ENCODE measurements at places on chromosomes 1 and 21.

GRCh38 chr21:26512664-26513063, 60.4 kb downstream of the CYYR1 start:
- no peak for DNase-seq

GRCh38 chr1:188140958-188141357, 1312.2 kb downstream of the PLA2G4A start:
- no peak for DNase-seq

- DNase-seq: no peak
Measured at GRCh38 chr1:24100945-24101737, 10.8 kb downstream of the MYOM3 start.

DNA sequence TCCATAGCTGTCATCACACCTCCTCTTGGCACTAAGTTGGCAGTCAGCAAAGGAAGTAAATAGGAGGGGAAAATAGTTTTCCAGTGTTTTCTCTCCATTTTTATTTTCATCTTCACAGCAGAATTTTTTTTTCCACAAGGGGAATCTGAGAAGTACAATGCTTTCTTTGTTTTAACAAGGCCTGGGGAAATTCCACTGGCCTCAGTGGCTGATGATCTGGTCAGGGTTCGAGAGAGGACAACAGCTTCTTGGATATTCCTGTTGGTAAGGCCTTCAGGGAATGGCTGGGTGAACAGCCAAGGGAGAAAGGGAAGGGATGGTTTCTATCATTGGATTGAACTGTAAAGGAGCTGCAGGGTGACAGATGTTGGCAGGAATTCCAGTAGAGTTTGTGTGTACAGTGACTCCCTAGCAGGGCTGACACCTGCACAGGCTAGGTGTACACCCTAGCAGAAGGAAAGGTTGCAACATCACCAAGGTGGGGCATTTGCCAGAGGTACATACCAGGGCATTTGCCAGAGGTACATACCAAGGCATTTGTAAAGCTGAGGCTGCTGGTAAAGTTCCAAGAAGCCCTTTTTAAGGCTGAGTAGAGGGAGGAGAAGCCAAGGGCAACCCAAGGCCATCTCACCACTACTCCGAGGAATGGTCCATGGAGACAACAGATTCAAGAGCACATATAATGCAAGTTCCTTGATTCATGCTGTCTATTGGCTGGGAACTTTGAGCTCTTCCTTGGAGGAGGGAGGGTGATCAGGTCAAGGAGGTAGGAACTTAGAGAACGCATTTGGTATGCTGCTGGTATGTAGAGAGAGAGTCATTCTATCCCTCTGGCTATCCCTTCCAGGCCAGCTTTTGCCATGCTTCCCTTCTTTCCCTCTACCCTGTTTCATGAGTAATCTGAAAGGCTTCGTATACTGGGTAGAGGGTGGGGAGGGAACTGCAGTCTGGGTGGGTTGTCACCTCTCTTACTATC, 3.1 kb downstream of the GJA5 start:
- no peak for DNase-seq

DNA sequence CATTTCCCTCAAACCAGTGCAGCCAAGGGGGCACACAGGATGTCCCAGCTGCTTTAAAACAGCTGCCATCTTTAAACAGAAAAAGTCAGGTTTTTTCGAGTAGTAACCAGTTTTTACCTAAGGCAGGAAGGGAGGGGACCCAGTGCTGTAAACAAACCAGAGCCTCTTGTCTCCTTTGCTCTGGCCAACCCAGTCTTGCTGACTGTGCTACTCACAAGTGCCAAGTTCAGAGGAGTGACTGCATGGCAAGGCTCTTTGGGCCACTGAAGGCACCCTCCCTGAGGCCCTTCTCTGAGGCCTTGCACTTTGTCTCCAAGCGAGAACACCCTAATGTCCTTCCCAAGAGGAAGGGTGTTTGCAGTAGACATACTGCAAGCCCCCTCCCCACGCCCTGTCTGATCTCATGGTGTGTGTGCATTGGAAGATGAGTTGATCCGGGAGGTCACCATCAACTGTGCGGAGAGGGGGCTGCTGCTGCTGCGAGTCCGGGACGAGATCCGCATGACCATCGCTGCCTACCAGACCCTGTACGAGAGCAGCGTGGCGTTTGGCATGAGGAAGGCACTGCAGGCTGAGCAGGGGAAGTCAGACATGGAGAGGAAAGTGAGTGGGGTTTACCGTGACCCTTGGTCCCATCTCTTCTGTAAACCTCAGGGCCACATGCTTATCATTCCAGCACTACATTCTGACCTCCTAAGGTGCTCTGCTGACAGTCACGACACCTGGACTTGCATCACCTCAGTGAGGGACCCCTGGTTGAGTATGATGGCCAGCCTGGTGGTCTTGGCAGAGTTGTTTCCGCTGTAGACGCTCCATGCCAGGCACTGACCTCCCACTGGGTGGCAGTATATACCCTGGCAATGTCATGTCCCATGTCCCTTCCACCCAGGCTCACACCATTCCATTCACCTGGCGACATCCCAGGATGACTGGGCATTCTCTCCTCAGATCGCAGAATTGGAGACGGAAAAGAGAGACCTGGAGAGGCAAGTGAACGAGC, 4.7 kb downstream of the DNALI1 start:
- peak; percentile 55 for DNase-seq

GRCh38 chr1:217274416-217274815, 356.5 kb downstream of the GPATCH2 start:
- no peak for DNase-seq

- no peak for DNase-seq
Measured at GRCh38 chr1:236400061-236400603, 6.0 kb downstream of the EDARADD start.

- no peak for DNase-seq
Measured at GRCh38 chr1:167689567-167689920, 32.2 kb upstream of the MPZL1 start.

GRCh38 chr1:208835097-208835463, 590.9 kb upstream of the PLXNA2 start:
- no peak for DNase-seq

DNA sequence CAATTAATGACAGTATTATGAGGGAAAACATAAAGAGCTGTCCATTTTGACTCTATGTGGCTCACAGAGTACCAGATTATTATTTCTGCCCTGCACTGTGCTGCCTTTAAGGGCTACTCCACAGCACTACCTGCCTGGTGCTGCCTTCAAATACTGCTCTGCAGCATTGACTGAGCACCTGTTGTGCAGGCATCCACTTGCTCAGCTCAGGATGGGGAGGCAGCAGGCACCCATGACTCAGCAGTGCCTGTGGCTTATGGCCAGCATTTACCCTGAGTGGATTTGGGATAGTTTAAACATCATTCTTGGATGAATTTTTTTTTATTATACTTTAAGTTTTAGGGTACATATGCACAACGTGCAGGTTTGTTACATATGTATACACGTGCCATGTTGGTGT, 953 bp upstream of the KPRP start:
- DNase-seq: no peak

DNA sequence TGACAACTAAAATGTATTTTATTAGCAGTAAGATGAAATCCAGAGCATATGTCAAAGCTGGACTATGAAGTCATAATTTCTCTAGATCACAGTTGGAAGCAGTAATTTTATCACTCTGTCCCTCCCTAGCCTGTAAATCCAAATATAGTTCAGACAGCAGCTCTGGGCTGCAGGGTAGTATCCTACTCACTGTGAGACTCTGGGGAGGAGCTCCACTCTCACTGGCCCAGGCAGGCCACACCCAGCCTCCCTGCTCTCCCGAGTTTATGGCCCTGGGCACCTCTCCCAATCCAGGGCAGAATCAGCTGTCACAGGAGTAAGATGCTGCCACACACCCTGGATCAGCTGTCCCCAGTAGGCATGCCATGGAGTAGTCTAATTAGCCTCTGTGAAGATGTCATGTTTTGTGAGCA, 131.1 kb downstream of the HLCS start:
- no peak for DNase-seq

GRCh38 chr1:80217377-80217986, 1211.0 kb upstream of the ADGRL4 start:
- DNase-seq: no peak
